ENCODE measurements at places on chromosomes 7 and 10.

DNA sequence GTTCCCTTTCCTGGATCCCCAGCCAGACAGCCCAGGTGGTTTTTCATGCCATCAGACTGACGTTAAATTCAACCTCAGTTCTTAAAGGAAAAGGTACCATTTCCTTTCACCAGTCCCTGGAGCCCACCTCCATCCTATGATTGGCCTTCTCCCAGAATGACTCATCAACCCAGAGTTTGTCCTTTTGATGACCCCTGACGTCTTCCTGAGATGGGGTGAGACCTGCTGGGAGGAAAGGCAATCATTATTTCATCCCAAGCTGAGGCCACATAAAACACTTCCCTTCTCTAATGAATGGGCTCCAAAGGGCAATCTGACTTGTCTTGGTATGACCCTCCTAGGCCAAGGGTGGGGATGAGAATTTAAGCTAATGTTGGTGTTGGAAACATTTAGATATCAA is 750.7 kb downstream of the SUGCT start:
- no peak for DNase-seq

- DNase-seq, result no peak
Measured at GRCh38 chr10:120732643-120733313, 118.4 kb upstream of the WDR11 start.

DNA sequence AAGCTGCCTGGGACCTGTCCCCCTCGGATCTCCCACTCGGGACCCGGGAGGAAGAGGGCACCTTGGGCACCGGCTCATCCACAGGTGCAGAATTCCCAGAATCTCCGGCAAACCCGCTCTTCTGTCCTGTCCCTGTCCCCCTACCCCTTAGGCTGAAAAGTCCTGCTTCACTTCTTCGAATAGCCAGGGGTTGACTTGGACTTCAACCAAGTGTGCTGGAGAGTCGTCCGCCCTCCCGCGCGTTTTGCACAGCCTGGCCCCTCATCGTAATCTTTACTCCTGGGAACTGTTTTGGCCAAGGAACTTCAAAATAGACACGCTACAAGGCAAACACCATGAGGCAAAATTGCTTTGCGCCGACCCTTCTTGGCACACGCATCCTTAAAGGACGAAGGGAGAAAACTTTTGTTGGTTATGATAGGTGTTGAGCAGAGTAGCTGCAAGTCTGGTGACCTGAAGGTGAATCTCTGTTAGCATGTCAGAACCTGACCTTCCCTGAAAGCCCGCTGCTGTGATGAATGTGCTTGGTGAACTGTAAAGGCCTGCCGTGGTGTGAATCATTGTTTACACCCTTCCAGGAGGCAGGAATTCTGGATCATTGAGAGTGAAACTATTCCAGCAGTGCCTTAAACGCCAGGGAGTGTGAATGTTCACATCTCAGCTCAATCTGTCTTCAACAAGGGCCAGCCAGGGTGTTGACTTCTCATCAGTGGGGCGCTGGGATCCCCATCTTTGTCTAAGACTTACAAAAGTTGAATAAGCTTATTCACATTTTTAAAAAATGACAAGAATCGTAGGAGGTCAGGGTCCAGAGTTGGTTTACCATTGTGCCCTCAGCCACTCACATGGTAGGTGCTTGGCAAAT is 589 bp upstream of the RAPGEF5 start:
- DNase-seq, result no peak

- no peak for DNase-seq
Measured at GRCh38 chr10:80473692-80474596, 19.8 kb downstream of the TSPAN14 start.

DNA sequence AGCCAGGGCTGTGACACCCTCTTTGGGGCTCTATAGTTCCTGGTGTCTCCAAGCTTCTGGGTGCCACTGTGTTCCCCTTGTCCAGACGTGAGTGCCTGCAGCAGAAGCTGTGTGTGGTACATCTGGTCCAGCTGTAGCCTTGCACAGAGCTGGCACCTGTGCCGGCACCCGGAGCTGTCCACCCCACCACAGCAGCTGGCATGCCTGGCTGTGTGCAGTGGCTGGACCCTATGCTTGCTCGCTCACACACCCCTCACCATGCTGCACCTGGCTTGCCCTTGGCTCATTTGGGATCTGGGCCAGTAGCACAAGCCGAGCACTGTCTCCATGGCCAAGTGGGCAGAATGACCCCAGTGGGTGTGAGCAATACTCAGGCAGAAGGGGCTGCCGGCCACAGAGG is 10.6 kb downstream of the DNAJB9 start:
- no peak for DNase-seq

- DNase-seq, result no peak
Measured at GRCh38 chr10:6868036-6868725, 288.1 kb upstream of the PRKCQ start.

- no peak for DNase-seq
Measured at GRCh38 chr10:17106991-17107390, 22.6 kb downstream of the CUBN start.

- no peak for DNase-seq
Measured at GRCh38 chr10:103653581-103654037, 160.1 kb downstream of the NEURL1 start.

DNA sequence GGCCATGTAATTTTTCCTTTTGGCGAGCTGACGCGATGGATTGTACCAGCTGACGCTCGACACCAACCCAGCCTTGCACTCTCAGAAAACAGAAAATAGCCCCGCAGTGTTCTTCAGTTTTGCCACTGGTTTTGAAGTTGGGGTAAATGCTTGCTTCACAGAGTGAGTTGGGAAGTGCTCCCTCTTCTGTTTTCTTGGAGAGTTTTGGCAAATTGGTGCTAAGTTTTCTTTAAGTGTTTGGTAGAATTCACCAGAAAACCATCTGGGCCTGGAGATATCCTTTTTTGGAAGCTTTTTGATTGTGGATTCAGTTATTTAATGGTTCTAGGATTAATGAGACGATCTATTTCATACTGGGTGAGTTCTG is 252.8 kb downstream of the ELFN1 start:
- no peak for DNase-seq

DNA sequence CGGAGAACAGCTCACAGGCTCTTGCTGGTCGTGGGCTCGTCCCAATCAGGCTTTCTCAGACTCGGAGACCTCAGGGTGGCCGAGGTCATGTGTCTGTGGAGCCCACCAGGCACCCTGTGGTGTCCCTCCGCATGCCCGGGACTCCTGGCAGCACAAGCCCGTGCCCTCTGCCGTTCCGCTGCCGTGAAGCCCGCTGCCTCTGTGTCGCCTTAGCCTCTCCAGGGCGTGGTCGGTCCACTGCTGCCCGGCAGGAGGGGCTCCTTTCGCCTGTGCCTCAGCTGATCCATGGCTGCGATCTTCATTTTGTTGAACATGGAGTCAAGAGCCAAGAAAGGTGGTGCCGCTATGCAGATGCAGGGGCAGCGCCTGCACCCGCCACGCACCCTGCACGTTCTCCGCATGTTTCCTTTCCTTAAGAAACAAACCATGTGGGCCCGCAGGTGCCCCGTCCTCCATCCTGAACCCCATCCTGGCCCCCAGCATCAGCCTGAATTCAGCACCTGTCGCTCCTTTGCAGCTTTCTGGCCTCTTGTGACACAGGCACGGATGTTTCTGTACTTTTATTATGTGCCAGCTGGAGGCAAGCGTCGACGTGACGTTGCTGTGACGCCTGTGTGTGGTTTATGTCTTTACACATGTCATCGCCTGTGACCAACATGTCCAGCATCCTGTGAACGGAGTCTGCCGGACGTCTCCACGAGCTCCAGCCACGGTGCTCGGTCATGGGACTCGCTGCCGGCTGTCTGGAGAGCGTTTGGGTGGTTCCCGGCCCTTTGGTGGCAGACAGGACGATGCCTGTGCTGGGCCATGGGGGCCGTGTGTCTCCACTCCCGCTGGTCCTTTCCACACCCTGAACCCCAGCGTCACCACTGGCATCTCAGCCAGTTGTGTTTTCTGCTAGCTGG is 69.9 kb downstream of the NKX6-2 start:
- no peak for DNase-seq

- DNase-seq, result no peak
Measured at GRCh38 chr10:94223702-94224370, 138.9 kb downstream of the NOC3L start.

GRCh38 chr10:73888514-73888913 is 14.2 kb upstream of the CAMK2G start:
- DNase-seq, result no peak

DNA sequence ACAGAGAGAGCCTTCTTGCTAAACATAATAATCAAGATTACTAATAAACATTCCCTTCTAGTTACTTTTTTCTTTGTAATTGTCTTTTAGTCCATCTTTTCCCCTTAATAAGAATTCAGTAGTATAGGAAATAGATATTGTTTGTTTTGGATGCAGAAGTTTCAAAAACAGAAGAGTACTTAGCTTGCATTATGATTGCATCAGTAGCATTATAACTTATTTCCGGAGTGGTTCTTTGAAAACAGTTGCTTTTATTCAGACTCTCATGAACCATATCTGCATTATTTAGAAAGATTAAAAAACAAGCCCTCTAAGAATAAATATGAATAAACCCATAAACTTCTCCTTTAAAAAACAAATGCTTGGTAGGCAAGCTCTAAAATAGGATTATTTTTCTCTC is 34.0 kb upstream of the DKK1 start:
- DNase-seq, result no peak

- no peak for DNase-seq
Measured at GRCh38 chr10:78916227-78916626, 152.5 kb upstream of the ZMIZ1 start.

DNA sequence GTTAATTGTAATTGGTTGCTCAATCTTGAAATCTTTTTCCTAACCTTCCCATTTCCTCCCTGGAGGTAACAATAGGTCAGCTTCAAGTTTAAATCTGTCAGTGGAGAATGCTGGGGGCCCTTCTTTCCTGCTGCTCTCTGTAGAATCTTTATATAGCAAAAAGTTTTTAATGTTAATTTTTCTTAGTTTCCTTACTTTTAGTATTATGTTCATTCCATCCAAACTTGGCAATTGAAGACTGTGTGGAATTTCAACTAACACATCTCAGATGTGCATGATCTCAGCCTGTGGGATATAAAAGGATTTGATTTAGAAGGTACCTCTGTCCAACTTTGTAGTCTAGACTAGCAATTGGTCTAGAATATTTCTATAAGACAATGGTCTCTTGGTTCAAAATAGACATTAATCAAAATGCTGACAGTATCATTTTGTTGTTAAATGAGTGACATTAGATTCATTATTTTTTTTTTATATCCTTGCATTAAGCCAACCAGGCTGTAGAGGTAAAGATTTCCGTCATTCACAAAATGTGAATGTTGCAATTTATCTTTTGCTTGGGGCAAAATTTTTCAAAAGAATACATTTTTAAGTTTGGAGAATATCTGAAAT is 100.4 kb upstream of the SEMA3A start:
- DNase-seq, result no peak

DNA sequence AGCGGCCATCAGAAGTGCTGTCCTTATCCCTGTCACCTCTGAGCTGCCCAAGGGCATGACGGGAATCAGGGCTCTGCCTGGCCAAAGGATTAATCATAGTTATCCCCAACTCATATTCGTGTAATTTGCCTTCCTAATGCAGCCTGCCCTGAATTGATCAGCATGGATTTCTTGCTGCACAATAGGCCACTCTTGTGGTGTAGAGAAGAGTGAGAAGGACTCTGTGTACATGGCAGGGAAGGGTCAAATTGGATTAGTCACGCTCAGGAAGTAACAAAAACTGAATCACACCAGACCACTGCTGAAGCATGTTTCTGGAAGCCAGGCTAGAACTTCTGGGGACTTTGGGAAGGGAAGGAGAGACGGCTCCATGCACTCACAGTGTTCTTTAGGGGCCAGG is 227.0 kb downstream of the BUB3 start:
- DNase-seq, result no peak

DNA sequence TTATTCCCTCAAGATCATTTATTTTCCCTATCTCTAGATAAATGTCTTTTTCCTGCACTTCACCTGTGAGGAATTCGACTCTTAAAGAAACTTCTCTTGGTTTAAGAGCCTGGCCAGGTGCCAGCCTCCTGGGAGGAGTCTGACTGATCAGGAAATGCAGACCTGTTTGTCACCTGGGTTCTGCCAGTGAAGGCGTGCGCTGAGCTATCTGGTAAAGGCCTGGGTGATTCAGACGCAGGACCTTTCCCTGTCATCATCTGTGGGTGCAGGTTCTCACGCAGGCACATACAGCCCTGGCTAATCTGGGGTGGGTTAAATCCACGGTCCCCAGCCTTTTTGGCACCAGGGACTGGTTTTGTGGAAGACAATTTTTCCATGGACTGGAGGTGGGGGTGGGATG is 65.3 kb upstream of the AQP1 start:
- DNase-seq, result no peak

DNA sequence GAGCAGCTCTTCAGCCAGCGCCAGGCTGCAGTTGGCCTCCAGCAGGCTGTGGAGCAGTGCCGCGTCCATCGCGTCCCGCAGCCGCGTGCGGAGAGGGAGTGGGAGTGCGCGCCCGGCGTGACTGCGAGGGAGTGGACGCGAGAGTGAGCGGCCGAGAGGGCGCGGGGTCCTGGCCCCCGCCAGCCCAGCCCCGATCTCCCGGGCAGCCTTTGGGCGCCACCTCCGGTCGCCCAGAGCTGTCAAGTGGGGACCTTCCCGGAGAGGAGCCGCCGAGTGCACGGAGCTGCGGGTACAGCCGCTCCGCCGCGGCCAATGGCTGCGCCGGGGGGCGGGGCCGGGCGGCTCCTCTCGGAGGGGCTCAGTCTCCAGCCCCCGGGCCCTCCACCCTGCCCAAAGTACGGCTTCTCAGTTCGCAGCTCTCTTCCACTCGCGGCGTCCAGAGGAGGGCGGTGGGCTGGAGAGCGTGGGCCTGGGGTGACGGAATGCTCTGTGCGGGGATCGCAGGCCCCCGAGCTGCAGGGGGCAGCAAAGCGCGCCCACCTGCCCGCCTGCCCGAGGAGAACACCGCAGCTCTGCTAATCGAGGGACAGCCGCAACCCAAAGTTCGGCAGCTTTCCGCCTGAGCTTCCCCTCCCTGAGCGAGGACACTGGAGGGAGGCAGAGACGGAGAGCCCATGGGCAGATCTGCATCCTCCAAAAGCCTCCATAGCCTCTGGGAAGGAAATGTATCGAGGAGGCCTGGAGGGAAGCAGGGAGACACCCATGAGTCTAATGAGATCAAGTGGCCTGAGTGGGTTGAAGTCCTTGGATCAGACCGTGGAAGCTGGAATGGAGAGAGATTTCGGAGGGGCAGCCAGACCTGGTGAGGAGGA is at the start of gene CRHR2:
CRHR2 (minus strand) TSS at position 245 of the 872 bp plus-strand sequence; CDS start at position 69, 176 bp downstream.
- DNase-seq, result no peak

DNA sequence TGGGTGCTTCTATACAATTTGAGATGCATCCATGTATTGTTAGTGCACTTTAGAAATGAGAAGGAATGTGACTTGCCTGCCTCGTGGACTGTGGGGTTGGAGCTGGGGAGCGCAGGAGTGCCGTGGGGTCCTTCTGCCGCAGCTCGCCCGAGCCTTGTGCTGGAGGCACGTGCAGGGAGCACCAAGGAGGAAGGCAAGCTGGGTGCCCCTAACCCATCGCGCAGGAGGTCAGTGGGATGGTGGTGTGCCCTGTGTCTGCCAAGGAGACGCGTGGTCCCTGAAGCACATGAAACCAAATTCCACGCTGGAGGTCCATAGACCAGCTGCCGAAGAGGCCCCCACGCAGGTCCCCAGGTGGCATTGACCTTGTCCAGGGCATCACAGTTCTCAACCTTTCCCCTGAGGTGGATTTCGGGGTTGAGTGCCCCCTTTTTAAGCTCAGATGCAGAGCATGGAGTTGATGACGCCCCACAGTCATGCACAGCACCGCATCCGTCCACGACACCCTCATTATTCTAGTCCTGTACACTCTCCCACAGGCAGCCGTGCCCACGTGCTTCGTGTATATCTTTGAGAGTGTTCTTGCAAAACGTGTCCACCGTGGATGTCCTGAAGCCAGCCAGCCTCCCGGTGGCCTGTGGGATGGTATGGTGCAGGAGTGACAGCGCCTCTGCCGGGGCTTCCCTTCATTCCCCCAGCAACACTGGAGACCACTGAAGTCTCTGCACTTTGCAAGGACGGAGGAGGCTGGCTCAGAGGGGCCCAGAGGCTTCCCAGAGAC is 35.5 kb downstream of the FKBP6 start:
- DNase-seq, result no peak

All from CD14-positive monocyte (primary cell).